Spinal cord (tissue), 10 donors: ENCODE measurements at places on chromosomes 5 and 9.

- DNase-seq: no peak
Measured at GRCh38 chr9:3760031-3760430, 234.2 kb upstream of the RFX3 start.

GRCh38 chr9:11159318-11159862, 546.6 kb upstream of the PTPRD start:
- DNase-seq: no peak

- DNase-seq: peak; percentile 55
Measured at GRCh38 chr5:111747337-111747736, 9.7 kb downstream of the NREP start.

DNA sequence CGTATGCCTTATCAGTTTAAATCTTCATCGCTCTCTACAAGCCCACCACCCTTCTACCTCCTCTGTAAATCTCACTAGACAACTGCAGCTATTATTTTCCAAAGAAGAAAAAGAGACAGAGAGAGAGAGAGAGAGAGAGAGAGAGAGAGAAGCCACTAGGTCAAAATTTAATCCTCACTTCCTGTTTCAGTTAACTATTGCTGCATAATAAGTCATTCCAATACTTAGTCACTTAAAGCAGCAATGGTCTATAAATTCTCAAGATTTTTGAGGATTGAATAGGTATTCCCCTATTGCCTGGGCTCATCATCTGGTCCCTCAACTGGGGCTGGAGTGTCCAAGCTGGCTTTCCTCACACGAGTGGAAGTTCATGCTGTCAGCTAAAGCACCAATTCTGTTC, 68.8 kb downstream of the ITGA1 start:
- no peak for DNase-seq

- no peak for DNase-seq
Measured at GRCh38 chr9:112273876-112274275, 59.5 kb downstream of the PTBP3 start.

DNA sequence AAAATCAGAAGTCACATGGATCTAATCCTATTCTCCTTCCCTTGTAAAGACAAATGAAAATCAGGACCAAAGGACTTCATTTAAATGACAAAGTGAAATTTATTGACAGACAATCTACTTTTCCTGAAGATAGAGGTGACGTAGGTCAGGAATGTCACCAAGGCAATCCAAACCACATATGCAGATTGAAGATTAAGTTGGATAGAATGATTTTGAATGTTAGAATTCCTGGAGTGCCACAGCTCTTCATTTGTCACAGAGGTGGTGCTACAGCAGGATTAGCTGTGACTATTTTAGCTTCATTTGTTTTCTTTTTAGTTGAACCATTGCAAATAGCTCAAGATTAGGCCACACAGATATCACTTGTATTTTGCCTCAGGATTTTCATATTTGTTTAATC, 736.0 kb upstream of the ARRDC3 start:
- no peak for DNase-seq

GRCh38 chr5:34854459-34855174, 15.7 kb downstream of the TTC23L start:
- no peak for DNase-seq

DNA sequence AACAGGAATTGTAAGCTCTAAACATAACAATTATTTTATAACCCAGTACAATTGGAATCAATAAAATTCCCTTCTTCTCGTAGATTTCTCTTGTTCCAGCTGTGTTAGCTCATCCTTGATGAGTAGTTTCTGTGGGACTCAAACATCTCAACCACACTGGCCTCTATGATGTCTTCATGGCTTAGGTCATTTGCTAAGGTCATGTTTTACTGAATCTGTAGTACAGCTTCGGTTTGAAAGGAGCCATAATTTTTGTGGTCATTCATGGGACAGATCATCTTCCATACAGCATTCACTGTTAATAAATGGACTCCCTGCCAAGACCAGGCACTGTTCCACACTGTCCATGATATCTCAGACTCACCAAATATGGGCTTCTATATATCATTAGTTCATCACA, 369.0 kb upstream of the RFX3 start:
- no peak for DNase-seq

DNA sequence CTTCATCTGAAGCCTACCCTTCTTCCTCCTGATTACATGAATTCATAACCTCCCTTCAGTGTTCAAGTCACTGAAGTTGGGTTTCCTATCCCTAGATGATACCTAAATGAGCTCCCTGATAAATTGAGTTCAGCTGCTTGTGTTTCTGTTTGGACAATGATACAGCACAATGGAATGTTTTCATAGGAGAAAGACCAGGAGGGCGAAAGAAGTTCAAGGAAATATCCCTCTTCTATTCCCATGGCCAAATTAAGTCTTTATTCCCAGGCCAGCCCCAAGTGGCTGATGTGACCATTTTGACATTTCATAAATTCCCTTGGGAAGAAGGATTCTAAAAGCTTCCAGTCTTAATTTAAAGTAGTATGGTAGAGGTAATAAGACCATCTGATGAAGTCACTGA, 555.8 kb upstream of the CLINT1 start:
- DNase-seq: peak; percentile 6

DNA sequence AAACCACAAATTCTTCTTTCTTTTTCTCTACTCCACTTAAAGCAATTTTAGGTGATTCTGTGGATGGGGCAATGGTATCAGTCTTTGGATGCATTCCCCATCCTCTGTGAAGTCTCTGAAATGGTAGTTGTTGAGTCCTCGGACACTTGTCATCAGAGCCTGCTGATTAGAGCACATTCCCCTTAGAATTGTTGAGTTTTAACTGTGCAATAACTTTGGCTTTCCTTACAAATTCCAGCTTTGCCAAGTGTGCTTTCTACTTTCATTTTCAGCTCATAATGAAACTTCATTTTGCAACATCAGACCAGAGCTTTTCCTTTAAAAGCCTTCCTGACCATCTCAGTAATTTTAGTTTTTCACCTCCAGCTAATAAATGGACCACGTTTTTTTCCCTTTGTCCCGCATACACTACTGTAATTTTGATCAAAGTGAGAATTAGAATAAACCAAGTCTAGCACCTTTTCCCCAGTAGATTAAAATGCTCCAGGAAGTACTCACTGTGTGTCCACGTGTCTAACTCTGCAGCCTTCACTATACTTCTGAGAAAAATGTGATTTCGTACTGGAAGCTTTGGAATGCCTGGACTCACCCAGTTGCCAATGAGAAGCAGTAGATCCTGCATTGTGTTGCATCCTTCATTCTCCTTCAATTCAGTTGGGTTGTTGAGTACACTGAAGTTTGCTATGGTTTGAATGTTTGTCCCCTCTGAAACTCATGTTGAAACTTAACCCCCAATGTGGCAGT, 135.6 kb downstream of the NTRK2 start:
- no peak for DNase-seq

DNA sequence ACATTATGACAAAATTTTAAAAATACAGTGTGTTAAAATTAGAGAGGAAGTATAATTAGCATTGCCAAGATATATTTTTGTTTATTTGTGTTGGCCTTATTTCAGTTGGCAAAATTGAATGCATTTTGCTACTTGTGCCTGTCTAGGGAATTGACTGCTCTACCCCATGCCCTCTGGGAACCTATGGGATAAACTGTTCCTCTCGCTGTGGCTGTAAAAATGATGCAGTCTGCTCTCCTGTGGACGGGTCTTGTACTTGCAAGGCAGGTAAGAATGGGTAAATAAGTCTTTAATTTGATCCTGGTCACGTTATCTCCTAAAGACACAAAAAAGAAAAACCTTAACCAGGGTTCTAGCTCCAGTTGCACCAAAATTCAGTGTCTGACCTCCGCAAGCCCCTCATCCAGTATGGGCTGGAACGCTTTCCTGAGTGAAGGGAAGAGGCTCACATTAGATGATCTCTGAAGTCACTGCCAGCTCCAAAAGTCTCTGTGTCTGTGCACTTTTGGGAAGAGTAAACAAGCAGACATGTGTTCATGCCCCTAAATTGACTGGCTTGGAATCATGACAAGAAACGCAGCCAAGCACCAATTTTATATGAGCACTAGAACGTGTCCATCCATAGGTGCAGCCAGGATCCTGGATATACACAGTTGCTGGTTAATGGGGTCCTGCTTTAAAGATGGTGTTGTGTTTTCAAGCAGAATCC, 98.3 kb upstream of the PRRC1 start:
- DNase-seq: no peak

DNA sequence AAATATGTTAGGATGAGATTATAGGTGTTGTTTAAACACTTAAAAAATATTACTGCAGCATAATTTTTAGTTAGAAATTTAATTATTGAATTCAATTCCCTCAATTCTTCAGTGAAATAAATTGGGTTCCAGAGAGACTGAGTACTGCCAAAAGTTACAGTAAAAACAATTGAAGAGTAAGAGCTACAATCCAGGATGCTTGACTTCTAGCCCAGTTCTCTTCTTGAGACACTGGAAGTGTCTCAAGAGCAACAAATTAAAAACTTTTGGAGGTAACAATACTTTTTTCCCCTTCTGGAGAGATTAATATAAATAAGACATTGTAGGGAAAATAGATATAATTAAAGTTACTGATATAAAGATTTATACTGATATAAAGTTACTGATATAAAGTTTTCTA, 8.3 kb downstream of the ITGA1 start:
- DNase-seq: no peak

- no peak for DNase-seq
Measured at GRCh38 chr5:6424110-6424659, 24.5 kb upstream of the UBE2QL1 start.

- DNase-seq: no peak
Measured at GRCh38 chr5:96285823-96286222, 147.2 kb downstream of the PCSK1 start.

DNA sequence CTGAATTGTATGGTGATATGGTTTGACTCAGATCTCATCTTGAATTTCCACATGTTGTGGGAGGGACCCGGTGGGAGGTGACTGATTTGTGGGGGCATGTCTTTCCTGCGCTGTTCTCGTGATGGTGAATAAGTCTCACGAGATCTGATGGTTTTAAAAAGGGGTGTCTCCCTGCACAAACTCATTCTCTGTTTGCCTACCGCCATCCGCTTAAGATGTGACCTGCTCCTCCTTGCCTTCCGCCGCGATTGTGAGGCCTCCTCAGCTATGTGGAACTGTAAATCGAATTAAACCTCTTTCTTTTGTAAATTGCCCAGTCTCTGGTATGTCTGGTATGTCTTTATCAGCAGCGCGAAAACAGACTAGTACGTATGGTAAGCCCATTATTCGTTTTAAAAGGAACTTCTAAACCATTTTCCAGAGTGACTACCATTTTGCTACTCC, 48.7 kb downstream of the SLC36A1 start:
- DNase-seq: no peak

DNA sequence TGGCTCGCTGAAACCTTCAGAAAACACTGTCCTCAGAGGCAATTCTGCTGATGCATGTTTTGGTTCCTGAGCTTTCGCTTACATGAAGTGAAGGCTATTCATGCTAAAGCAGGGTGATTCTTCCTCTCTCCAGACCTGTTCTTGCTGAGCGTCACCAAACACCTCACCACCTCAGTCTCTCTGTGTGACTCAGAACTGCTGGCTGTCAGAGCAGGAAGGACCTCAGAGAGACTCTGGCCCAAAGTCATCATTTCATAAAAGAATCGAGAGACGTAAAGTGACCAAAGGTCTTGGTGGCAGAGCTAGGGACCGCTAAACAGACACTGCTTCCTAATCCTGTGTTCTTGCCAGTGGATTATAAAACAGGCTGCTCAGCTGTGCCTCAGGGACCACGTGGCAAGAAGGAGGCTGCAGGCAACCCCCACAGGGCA, 73.8 kb downstream of the LHFPL2 start:
- DNase-seq: no peak

DNA sequence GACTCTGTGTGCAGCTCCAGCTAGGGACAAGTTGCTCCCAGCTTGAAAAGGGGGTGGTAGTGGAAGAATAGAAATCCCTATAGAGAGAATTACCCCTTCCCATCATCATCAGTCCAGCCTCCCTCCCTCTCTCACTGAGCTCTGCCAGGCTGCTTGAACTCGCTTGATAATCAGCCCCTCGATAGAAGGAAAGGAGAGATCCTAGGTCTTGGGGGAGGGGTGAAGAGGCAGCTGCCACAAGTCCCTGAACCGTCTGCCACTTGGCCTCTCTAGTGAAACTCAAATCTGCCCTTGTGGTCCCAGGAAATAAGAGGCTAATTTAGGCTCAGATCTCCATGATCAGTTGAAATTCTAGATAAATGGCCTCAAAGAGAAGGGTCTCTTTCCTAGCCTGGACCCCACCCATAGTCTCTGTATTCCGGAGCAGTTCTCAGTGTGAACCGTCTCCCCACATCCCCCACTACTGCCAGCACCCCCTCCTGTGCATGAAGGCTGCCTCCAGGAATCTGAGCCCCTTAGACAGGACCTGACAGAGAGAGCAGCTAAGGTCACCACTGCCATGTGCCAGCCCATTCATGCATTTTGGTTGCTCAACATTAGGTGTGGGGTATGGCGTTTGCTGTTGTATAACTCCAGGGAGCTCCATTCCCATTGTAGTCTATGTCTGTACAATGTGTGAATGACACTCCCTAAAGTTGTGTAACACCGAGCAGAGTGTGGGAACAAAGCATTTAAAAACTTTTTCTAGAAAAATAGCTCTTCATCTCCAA, 5.5 kb downstream of the DNAJB5 start:
- DNase-seq: no peak
